ENCODE measurements at places on chromosomes 3 and 15.

DNA sequence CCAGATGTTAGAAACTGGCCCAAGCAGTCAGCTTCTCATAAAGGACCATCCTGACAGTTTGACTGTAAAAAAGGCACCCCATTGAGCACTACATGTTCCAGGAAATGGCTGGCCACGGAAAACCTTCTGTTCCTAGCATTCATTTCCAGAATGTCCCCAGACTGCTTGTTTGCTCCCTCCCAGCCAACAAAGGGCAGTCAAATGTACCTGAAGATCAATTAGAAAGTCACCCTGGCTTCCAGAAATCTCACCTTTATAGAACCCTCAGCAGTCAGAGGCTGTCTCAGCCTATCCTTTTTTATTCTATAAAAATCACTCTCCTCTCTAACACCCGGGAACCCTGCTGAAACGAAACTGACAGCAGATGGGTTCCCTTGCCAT, 784 bp upstream of the SAMMSON start:
- no peak for DNase-seq

DNA sequence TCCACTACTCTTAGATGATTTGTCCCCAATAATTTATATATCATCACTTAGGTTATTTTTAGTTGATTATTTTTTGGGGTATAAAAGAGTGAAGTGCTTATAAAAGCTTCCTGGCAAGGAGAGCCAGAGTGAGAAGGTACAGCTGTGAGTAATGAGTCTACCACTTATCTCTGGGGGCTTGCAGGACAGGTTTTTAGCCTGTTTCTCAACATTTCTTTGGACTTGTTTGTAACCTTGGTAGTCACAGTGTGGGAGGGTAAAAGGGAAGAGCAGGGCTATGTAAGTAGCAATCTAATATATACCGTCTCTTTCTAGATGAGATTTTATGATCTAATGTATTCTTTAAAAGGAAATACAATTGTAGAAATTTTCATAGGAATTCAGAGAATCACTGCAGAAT, 321.3 kb upstream of the GOLIM4 start:
- no peak for DNase-seq

GRCh38 chr15:22780267-22780666, 6.2 kb upstream of the NIPA1 start:
- no peak for DNase-seq

- DNase-seq, result no peak
These were observed 31.3 kb upstream of the PSTPIP1 start for GRCh38 chr15:76963596-76963995.

- DNase-seq, result no peak
These were observed 40.4 kb downstream of the ETFA start for GRCh38 chr15:76270876-76271275.
